Activated naive CD4-positive, alpha-beta T cell treated with Interleukin-2 at 50 U/mL for 16 hours (primary cell): ENCODE measurements at places on chromosomes 1 and 21.

DNA sequence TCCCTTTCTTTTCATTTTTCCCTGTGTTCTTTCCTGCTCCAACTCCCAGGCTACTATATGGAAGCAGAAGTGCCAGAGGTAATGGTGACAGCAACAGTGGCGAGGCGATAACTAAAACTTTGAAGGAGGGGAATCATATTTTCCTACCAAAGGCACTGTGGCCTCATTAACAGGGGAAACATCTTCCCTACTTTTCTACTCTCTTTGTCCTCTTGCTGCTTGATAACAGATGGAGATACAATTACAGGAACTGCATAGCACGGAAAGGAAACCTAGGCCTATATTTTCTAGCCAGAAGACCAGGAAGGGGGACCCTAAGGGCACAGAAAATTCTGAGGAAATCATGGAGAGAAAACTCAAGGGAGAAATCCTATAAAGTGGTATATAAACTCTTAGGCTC, 42.3 kb downstream of the SASS6 start:
- DNase-seq: no peak

GRCh38 chr1:77536813-77537212, 145.6 kb downstream of the ZZZ3 start:
- no peak for DNase-seq

DNA sequence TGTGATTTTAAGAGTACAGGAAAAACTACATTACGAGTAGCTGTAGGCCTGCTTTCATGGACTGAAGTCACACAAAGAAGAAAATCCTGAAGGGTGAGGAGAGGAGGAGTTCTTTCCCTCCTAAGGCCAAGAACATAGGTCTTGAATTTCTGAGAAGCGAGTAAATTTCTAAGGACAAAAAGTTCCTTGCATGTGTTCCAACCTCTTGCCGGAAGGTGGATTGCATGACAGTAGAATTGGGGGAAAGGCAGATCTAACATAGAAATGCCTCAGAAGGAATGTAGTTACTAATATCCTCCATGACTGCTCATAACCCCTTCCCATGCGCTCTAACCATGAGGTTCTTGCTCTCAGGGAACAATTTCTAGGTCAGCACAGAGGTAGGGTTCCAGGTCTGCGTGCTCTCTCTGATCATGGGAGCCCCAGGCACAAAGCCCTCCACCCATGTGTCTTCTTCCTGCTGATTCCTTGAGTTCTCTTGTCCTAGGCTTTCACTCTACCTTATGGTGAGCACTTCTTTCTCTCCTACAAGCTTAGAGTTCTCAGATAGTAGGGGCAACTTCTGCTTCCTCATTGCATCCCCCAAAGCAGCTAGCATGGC, 13.7 kb downstream of the CD2 start:
- DNase-seq: no peak

DNA sequence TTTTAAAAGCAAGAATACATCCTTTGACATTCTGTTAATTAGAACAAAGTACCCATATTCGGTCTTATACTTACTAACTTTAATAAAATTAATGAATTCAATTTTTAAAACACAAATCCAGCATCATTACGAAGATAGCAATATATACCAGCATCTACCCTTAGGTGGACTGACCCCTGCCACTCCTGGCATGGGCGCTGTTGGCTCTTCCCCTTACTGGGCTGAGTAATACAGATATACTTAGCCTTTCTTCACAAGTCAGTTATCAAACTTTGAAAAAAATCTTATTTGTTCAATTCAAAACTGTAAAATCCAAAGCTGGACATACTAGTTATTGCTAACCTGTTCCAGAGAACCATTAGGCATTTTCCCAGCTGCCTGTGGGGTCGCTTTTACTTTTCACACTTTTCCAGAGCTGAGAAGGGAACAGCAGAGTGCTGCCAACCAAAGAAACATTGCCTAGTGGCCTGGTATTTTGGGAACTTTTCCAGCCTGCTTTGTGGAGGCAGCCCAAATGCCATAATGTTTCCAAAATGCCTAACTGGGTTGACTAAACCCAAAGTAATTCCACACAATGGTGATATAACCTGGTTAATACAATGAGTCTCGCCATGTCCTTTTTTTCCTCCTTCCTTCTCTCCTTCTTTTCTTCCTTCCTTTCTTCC, 424.7 kb upstream of the ADGRL2 start:
- DNase-seq: no peak

GRCh38 chr21:41381731-41382130, 19.9 kb downstream of the MX2 start:
- DNase-seq: no peak

DNA sequence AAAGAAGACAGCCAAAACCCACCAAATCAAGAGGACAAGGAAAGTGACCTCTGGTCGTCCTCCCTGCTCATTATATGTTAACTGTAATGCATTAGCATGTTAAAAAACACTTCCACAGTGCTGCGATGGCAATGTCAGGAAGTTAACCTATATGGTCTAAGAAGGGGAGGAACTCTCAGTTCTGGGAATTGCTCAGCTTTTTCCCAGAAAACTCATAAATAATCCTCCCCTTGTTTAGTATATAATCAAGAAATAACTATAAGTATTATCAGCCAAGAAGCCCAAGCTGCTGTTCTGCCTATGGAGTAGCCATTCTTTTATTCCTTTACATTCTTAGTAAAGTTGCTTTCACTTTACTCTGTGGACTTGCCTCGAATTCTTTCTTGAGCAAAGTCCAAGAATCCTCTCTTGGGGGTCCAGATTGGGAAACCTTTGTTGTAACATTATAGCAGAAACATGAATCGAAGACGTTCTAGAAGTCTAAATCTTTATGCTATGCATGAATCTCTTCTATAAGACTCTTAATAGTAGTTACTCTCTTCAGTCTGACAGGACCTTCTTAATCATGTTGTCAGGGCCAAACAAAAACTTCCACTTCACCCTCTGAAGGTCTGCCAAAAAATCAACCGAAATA, 110.0 kb upstream of the VANGL1 start:
- no peak for DNase-seq

GRCh38 chr1:206716870-206717673, 32.4 kb downstream of the MAPKAPK2 start:
- DNase-seq: no peak

DNA sequence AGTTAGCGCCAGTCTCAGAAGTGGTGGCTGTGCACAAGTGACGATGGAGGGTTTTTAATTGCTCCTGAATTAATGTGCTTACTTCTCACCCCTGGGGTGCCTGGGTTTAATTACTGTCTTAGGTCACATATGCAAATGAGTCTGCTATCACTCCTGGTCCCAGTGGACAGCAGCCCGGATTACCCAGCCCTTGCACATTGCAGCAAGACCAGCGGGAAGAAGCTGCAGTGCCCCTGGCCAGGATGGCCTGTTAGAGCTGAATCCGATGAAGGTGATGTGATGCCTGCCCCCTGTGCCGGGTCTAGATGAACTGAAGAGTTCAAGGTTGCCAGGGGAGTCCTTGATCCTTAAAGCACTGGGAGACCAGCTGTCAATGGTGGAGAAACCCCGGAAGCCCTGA, 24.2 kb downstream of the ENO1 start:
- no peak for DNase-seq

GRCh38 chr1:117613249-117613968, 7.6 kb downstream of the TENT5C start:
- no peak for DNase-seq

GRCh38 chr1:66747501-66747900, 4.8 kb upstream of the DYNLT5 start:
- no peak for DNase-seq

DNA sequence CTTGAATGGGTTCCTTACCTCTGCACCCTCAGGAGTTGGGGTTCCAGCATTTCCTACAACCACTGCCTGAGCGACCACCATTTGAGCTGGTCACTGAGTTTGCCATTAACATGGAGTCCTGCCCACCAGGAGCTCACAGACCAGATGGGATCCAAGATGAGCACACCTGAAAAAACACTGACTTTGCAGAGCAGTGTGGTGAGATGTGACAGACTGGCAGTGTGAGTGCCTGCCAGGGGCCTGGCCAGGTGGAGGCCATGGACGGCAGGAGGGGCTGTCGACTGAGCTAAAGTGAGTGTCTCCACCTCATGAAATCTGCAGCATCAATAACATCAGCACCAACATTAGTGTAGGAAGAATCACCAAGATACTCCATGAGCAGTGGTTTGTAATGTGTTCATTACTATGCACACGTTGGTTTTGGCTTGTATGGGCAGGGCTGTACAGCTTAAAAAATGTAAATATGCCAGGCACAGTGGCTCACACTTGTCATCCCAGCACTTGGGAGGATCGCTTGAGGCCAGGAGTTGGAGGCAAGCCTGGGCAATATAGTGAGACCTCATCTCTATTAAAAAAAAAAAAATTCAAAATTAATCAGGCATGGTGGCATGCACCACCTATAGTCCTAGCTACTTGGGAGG, 12.2 kb upstream of the MIXL1 start:
- no peak for DNase-seq

GRCh38 chr1:41394959-41395956, 34.0 kb downstream of the FOXO6 start:
- DNase-seq: no peak

- no peak for DNase-seq
Observed at GRCh38 chr21:41754479-41754891, 12.4 kb downstream of the RIPK4 start.

- no peak for DNase-seq
Observed at GRCh38 chr1:65459397-65459768, 38.9 kb downstream of the LEPR start.

- no peak for DNase-seq
Observed at GRCh38 chr1:239817801-239818200, 273.9 kb upstream of the FMN2 start.

- no peak for DNase-seq
Observed at GRCh38 chr21:41638201-41638790, 128.6 kb downstream of the RIPK4 start.

- no peak for DNase-seq
Observed at GRCh38 chr1:75602486-75602885, 8.4 kb downstream of the SLC44A5 start.

GRCh38 chr1:234696148-234696576, 86.2 kb upstream of the IRF2BP2 start:
- DNase-seq: no peak

DNA sequence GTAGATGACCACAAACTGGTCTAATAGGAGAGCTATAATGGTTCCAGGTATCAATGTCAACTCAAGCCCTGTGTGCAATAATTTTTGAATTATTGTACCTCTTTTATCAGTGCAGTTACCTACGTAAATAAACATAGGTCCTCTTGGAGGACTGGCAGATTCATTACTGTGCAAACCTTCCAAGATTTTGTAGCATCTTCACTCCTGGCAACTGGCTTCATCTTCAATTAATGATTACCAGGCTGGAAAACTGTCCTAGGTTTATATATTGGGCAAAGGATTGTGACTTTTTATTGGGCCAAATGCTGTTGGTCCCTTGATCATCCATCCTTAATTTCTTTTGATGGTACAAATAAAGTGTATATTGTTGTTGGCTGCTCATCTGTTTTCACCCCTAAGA, 35.6 kb downstream of the C4BPA start:
- DNase-seq: no peak

GRCh38 chr1:78226784-78227183, 181.0 kb downstream of the GIPC2 start:
- DNase-seq: no peak

DNA sequence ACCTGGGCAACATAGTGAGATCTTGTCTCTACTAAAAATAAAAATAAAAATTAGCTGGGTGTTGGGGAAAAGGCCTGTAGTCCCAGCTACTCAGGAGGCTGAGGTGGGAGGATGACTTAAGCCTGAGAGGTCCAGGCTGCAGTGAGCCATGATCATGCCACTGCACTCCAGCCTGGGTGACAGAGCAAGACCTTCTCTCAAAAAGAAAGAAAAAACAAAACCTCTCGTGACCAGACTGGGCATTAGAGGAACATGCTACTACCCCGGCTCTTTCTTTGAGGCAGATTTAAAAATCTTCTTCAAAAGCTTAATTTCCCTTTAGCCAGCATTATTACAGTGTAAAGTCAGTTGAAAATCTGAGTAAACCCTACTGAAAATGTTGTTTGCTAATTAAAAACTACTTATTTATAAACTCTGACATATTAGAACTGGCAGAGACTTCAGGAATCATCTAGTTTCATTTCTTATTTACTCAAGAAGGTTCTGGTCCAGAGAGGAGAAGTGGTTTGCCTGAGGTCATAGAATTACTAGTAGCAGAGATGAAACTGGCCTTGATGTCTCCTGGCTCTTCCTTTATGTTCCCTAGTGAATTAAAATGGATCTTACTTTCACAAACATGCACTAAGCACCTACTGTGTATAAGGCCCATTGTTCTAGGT, 11.6 kb upstream of the ELAVL4 start:
- no peak for DNase-seq

DNA sequence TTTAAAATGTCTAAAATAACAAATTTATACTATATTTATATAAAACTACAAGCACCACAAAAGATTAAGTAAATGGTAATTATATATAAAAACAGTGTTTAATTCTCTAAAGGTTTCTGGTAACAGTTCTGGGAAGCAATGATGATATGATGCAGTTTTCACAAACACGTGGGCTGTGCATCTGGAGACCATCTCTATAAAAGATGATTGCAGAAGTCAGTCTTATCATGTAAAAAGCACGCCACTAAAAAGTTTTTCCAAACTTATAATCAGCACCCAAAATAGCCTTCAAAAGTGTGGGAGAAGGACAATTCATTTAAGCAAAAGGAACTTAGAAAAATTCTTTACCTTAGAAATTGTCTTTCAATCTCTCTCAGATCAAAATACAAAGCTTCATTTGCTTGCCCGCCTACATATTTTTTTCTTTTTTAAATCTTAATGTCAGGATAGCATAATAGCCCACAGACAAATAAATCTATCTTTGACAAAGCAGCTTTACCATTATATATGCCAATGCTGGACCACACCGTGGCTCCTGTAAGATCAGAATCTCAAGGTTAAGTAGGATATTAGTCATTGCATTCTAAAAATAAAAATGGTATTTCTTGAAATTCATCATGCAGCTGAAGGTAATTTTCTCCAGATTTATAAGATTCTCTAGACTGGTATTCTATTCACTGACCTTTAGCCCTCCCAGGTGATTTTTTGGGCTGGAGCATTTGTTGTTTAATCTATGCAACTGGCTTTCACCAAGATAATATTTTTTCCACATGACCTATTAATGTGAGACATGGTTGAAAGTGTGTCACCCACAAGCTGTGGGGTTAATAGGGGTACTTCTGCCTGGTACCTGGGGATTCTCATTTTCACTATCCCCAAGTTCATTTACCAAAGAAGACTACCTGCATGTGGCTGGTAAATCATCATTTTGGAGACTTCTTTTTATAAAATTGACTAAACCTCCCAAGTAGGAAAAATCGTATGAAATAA, 189.6 kb upstream of the ST6GALNAC5 start:
- no peak for DNase-seq

DNA sequence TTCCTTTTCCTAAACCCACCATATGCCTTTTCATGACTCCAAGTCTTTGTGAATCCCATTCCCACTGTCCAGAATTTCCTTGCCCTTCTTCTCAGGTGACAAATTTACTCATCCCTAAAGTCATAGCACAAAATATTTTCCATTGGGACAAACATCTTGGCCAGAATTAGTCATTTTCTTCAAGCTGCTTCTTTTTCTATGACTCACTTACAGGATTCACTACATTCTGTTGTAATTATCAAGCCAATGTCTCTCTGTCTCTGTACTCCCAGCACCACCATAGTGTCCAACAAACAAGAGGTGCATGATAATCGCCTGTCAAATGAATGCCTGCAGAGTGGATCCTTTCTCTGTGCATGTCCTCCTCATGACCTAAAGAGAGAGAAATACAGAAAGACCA, 37.8 kb downstream of the SGIP1 start:
- DNase-seq: no peak

- no peak for DNase-seq
Observed at GRCh38 chr1:75996196-75996595, 64.0 kb upstream of the ASB17 start.
